ENCODE measurements at places on chromosomes 7 and 10.

GRCh38 chr10:66228887-66229286, 696.9 kb upstream of the LRRTM3 start:
- DNase-seq, result no peak

GRCh38 chr7:115971506-115971905, 59.1 kb downstream of the TFEC start:
- DNase-seq, result no peak

GRCh38 chr7:116876664-116877442, 14.5 kb downstream of the CAPZA2 start:
- DNase-seq, result no peak

DNA sequence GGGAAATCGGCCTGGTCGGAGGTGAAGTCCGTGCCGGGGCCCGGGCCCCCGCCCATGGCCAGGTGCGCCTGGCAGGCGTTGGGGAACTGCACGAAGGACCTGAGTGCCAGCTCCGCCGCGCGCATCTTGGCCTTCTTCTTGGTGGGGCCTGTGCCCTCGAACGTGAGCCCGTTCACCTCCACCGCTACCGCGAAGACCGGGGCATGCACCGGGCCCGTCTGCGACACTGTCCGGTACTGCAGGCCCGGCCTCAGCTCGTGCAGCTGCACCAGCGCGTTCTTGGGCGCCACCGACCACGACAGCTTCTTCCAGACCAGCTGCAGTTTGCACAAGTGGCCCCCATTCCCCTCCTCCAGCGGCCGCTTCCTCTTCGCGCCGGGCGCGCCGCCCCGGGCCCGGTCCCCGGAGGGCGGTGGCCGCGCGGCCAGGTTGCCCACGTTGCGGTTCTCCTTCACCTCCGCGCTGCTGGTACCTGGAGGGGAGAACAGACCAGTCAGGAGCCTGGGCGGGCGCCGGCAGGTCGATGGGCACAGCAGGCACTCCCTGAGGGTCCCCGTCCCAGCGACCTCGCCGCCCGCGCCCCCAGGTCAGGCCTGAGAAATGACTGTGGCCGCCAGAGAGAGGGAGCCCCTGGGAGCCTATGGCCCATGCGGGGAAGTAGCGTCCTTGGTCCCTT, 307.4 kb downstream of the WDR37 start:
- DNase-seq, result no peak

- no peak for DNase-seq
Observed at GRCh38 chr10:63300801-63301200, 165.0 kb downstream of the JMJD1C start.

Measured in RCC 7860 (cell line).